T-helper 22 cell (primary cell): ENCODE measurements at places on chromosomes 13 and 19.

GRCh38 chr19:46604781-46605355, 3.7 kb downstream of the CALM3 start:
- no peak for DNase-seq

DNA sequence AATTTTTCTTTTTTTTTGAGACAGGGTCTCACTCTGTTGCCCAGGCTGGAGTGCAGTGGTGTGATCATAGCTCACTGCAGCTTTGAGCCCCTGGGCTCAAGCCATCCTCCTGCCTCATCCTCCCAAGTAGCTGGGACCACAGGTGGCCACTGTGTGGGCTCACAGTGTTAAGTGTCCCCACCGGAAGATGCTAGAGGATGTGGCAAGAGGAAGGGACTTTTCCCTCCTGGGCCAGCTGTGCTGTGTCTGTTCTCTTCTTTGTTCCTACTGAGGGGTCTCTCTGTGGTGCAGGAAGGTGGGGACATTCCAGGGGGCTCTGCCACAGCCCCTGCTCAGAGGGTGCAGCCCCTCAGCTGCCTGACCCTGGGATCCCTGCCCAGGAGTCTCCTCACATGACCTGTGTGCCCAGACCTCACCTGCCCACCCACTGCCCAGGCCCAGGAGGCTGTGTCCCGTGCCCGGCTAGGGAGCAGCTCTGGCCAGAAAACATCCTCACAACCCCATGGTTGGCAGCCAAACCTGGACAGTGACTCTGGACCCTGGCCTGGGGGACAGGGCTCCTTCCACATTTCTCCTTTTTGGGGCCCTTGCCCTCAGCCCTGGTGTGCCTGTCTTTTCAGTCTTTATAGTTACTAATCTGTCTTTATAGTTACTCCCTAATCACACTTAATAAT, 14.4 kb upstream of the ANKRD10 start:
- DNase-seq: no peak

GRCh38 chr19:597406-598315, 8.0 kb downstream of the HCN2 start:
- DNase-seq: no peak

- no peak for DNase-seq
These were observed at the start of gene FBN3 for GRCh38 chr19:8149261-8150094. TSS of gene FBN3 (minus strand) at chr19:8149592. CDS start at chr19:8147480, 2,112 bp downstream.

- DNase-seq: no peak
These were observed 1228.3 kb upstream of the PCDH20 start for GRCh38 chr13:62643799-62644524.

DNA sequence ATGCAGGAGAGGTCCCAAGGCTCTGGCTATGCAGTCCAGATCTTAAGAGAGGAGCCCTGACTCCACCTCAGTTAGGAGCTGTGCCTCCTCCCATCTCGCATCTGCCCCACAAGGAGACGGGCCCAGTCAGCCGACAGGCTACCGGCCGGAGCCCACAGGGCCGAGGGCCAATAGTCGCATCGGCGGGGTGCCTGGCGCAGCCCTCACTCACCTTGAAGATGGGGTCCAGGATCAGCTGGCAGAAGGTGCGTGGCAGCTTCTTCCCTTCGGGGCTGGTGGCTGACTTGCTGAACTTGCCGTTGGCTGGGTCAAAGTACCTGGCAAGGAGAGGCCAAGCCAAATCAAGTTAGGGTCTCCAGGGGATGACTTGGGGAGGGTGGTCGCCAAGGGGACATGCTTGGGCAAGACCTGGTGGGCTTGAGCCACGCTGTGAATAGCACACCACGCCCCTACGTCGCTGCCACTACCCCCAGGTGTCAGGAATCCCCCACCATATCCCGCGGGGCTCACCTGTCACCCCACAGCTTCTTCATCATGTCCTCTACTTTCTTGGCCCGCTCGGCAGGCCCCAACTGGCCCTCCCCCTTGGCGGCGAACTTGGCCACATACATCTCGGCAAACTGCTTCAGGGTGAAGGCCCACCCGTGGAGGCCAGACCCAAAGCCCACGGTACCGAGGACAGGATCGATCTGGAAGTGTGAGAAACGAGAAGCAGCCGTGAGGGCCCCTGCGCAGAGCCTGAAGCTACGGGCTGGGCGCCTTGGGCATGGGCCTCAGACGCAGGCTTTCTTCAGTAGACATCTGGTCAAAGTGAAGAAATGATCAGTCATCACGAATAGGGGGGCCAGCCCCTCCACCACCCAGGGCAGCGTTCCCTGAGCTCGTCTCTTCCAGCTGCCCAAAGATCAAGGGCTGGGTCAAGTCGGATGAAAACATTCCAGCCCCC, 3.3 kb downstream of the EEF2 start:
- no peak for DNase-seq

DNA sequence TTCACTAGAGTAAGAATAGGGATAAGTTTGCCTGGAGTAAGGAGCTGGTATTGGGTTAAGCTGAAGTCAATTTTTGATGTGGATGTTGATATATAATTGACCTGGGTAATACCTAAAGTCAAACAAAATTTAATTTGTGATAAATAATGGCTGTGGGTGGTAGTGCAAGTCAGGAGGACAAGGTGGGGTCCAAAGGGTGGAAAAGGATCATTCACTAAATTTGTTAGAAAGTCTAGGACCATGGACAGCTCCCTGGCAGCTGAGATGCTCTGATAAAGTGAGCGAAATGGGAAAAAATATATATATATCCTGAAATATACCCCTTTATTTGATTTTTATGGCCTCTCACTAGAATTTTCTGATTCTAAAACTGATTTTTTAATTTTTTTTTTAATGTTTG, 463.5 kb downstream of the GPC6 start:
- no peak for DNase-seq

DNA sequence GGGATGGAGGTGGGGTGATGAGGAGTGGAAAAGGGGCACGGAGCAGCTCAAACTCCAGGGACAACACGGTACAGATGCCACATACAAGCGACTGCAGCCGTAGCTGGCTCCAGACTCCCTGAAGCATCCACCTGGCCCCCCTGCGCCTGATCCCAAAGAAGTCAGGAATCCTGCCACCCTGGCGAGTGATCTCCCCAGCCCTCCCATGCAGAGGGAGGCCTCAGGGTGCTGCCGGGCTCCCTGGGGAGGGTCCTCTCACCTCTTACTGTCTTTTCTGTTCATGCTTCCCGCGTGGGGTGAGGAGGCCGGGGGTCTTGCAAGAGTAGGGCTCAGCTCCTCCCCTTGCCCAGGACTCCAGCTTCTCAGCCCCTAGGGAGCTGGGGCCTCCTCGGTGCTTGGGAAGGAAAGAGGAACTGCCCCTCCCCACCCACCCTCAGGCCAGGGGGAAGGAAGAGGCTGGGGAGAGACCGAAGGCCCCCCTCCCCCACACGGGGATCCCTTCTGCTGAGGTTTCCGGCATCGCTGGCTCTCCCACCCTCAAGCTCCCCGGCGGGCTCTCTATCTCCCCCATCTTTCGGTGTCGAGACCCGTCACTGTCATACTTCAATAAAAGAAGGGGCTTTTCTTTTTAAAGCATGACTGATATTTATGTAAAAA, at the start of gene RASGRP4:
Gene RASGRP4, minus strand, starts transcription at position 410 of the 657 bp plus-strand sequence. Its CDS starts 128 bp downstream, at position 282.
- DNase-seq: peak; percentile 39

GRCh38 chr13:98089246-98089645, 53.6 kb upstream of the FARP1 start:
- DNase-seq: no peak
